Activated naive CD4-positive, alpha-beta T cell treated with anti-CD3 and anti-CD28 coated beads, Interleukin-2, amount 50 U/mL, for 72 hours (primary cell): ENCODE measurements at places on chromosomes 1 and 21. TPM values are rescaled to one million over a fixed set of nuclear protein-coding genes. Genes with fewer than 3 reads are reported as not detected.

Gene GOLT1A
- total RNA-seq, result not detected

Gene BARHL2
- not detected for total RNA-seq

Gene UHMK1
- total RNA-seq, result 51.8 TPM

Gene TINAGL1
- total RNA-seq, result not detected

Gene SLC16A1
- total RNA-seq, result 28.0 TPM

Gene KIAA1614
- total RNA-seq, result 0.05 TPM

Gene GPR3
- 0.25 TPM for total RNA-seq

Gene KRTAP21-2
- total RNA-seq, result not detected

Gene CACYBP
- 345 TPM for total RNA-seq

Gene DNALI1
- total RNA-seq, result not detected

Gene GPR52
- total RNA-seq, result 0.57 TPM

Gene SPRR1A
- not detected for total RNA-seq

Gene SPRR5
- not detected for total RNA-seq

Gene KCNN3
- 0.32 TPM for total RNA-seq

Gene FTCD
- 0.39 TPM for total RNA-seq

Gene HRNR
- total RNA-seq, result not detected

Gene KIFAP3
- 13.2 TPM for total RNA-seq

Gene LCE3E
- total RNA-seq, result not detected

Gene USP1
- total RNA-seq, result 59.7 TPM

Gene CRB1
- 0.10 TPM for total RNA-seq

Gene SPATA46
- not detected for total RNA-seq

Gene IL12RB2
- total RNA-seq, result 123 TPM

Gene PAQR6
- total RNA-seq, result 9.3 TPM

Gene ADAMTS4
- total RNA-seq, result 4.2 TPM

Gene CD1B
- total RNA-seq, result not detected

Gene CD101
- 0.09 TPM for total RNA-seq

Gene OR6N1
- not detected for total RNA-seq

Gene MPL
- not detected for total RNA-seq

Gene GUCA2A
- not detected for total RNA-seq

Gene KIF21B
- total RNA-seq, result 58.1 TPM

Gene RGS4
- not detected for total RNA-seq

Gene TEX38
- total RNA-seq, result 0.55 TPM

Gene DNAJC6
- 3.1 TPM for total RNA-seq

Gene OVAAL
- not detected for total RNA-seq

Gene PUM1
- total RNA-seq, result 118 TPM

Gene OR6K3
- not detected for total RNA-seq

Gene RORC
- total RNA-seq, result 11.3 TPM

Gene CCDC30
- total RNA-seq, result 2.3 TPM

Gene MR1
- 27.4 TPM for total RNA-seq
